CD4-positive, alpha-beta memory T cell (primary cell): ENCODE measurements at places on chromosomes 7 and 10. TPM values are rescaled to one million over a fixed set of nuclear protein-coding genes. Genes with fewer than 3 reads are reported as not detected.

The TMEM196 gene
- not detected for total RNA-seq

The RADIL gene
- not detected for total RNA-seq

The IL2RA gene
- total RNA-seq = 17.1 TPM

The PSD gene
- total RNA-seq = 4.9 TPM

The KAZALD1 gene
- total RNA-seq = not detected

The STEAP4 gene
- not detected for total RNA-seq

The CALN1 gene
- not detected for total RNA-seq

The EPHA1 gene
- total RNA-seq = 30.7 TPM

The ANKRD61 gene
- total RNA-seq = not detected

The AASS gene
- 2.6 TPM for total RNA-seq

The SPDYE16 gene
- total RNA-seq = 0.73 TPM

The CC2D2B gene
- total RNA-seq = 0.15 TPM

The CBX3 gene
- total RNA-seq = 173 TPM
